ENCODE measurements at places on chromosomes 13 and 19.

GRCh38 chr13:91716436-91717065 is 318.1 kb downstream of the GPC5 start:
- DNase-seq, result no peak

- no peak for DNase-seq
These were observed 81.1 kb upstream of the SIAH3 start for GRCh38 chr13:45932676-45933075.

GRCh38 chr19:4064149-4064495 is 2.6 kb downstream of the ZBTB7A start:
- no peak for DNase-seq

DNA sequence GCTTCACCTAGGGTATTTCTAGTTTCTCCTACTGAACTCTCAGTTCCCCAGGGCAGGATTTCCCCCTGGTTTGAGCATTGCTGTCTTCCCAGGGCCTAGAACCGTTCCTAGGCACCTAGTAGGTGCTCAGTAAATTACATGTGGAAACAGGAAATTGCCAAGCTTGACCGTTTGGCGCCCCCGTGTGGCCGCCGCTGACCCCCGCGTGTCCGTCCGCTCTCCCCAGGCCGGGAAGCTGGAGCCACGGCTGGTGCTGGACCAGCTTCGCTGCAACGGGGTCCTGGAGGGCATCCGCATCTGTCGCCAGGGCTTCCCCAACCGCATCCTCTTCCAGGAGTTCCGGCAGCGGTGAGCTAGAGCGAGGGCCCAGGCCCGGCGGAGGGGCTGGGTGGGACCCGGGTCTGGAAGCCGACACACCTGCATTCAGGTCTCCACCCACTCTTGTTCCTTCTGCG is 55.5 kb downstream of the MYH14 start:
- no peak for DNase-seq

GRCh38 chr13:51066091-51066831 is 44.8 kb downstream of the C13orf42 start:
- no peak for DNase-seq

Measured in stimulated activated CD8-positive, alpha-beta memory T cell treated with anti-CD3 and anti-CD28 coated beads, Interleukin-12 subunit alpha, Interleukin-12 subunit beta, amount 100 ng/mL, for 1 hour (primary cell).